Prostate gland (tissue), 2 donors: ENCODE measurements at places on chromosomes 16 and 17.

DNA sequence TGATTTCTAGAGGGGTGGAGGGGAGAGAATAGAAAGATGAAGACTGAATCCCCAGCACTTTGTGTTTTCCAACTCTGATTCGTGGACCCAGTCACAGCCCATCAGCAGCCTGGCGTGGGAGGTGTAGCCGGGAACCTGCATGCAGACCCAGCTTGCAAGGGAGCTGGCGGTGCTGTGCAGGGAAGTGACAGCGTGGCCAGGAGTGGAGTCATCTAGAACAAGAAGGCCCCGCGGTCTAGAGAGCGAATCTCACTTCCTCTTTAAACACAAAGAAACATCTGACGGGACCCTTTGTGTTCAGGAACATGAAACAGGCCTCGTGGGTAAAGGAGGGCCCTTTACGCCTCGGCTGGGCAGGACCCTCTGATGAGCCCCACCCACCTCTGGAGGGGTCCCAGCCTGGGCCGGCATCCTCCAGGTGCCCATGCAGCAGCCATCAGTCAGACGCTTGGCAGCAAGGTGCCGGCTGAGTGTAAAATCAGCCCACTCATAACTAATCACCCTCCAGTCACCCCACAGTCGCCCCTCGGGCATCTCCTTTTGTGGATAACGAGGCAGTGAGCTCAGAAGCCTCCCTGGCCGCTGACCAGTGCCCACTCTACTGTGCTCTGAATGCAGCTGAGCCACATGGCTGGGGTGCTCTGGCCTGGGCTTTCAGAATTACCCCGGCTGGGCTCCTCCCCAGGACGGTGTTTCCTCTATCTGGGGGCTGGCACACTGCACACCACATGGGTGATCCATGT, 4.4 kb downstream of the SNAI3 start:
- DNase-seq: no peak

- DNase-seq: no peak
Observed at GRCh38 chr17:70313086-70313852, 143.9 kb downstream of the KCNJ2 start.

DNA sequence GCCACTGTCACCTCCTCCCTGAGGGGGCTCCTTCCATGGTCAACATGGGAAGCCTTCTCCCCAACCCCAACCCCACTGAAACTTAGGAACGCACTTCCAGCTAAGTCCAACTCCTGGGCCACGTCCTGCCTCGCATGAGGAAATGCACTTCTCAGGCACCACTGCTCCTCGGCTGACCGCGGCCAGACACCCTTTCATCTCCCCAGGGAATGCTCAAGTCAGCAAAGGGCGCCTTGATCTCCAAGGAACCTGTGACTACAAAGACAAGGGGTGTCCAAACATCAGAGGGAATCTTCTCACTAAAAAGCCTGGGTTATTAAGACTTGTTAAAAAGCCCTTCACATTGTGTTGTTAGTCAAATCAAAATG, 124.9 kb upstream of the HSBP1 start:
- no peak for DNase-seq

- DNase-seq: no peak
Observed at GRCh38 chr16:3974751-3975150, 94.2 kb upstream of the CREBBP start.

DNA sequence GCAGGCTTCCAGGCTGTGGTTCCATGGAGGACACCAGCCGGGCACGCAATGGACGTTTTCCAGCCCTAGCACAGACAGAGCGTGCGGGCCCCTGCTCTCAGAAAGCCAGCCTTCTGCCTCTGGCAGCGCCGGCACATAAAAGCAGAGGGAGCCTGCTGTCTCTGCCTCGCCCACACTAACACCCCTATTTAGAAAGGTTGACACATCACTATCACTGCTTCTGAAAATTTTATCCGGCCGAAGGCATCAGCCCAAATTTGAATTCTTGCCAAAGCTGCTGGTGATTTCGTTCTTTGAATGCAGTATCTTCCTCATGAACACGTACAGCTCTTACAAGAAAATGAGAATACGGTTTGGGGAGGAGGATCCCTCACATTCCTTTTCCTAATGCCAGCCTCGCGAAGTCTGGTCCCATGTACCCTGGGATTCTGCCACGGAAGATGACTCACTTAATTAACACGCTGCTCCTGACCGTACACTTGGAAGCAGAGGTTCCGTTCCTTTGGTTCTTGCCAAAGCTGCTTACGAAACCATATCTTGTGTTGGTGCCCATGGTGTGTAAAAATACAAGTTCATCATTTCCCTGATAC, 1.3 kb upstream of the RAB11FIP3 start:
- peak; percentile 91 for DNase-seq

DNA sequence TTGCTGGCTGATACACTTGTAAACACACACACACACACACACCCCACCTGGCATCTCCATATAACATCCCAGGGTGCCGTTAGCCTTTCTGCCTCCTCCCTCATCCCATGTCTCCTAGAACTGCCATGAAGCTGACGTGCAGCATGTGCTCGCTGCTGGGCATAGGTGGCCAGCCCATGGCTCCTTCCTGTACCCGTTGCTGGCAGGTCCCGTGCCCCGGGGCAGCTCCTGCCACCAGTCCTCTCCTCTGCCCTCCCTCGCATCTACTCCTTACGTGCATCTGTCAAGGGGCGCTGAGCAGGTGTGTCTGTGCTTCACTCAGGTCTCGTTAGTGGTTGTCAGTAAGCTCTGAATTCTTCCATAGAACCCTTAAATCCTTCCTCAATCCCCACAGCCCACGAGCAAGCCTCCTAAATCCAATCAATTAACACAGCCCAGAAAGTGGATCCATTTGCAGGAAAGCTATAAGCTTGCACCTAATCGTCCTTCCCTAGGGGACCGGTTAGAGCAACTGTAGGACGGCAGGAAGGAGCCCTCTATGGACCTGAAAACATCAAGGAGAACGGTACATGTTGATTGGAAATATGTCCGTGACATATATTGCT, 218.1 kb upstream of the FOXF1 start:
- DNase-seq: no peak

GRCh38 chr16:88978608-88979346, 1.8 kb upstream of the CBFA2T3 start:
- DNase-seq: no peak

GRCh38 chr16:73052576-73052975, 4.6 kb upstream of the ZFHX3 start:
- DNase-seq: no peak

DNA sequence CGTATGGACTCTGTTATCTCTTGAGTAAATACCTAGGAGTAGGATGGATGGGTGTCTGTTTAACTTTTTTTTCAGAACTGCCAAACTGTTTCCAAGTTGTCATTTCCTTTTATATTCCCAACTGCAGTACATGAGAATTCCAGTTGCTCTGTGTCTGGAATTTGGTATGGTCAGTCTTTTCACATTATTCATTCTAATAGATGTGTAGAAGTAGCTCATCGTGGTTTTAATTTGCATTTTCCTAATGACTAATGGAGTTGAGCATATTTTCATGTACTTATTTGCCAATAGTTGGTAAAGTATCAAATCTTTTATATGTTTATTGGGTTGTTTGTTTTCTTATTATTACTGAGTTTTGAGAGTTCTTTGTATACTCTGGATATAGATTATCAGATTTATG, 27.0 kb downstream of the MRTFB start:
- DNase-seq: no peak

DNA sequence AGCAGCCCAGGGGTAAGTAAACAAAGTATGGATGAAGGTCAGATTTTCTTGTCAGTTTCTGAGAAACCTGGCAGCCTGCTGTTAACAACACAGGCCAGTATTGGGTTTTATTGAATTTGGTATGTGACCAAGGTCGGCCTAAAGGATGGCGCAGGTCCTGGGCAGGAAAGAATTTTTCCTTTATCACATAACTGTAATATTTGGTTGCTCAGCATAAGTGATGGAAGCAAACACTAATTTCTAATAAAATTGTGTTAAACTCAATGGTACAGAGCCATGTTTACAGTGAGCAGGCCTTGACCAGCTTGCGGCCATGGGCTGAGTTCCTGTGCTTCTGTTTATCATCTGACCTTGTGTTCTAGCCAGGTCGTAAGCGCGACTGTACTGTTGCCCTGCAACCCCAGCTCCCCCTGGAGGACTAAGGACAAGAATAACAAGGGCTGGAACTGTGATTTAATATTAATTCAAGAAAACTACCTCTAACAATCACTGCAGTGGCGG, 10.5 kb downstream of the POLDIP2 start:
- no peak for DNase-seq

- peak; percentile 46 for DNase-seq
Observed at GRCh38 chr16:46762583-46762982, 14.4 kb upstream of the MYLK3 start.

DNA sequence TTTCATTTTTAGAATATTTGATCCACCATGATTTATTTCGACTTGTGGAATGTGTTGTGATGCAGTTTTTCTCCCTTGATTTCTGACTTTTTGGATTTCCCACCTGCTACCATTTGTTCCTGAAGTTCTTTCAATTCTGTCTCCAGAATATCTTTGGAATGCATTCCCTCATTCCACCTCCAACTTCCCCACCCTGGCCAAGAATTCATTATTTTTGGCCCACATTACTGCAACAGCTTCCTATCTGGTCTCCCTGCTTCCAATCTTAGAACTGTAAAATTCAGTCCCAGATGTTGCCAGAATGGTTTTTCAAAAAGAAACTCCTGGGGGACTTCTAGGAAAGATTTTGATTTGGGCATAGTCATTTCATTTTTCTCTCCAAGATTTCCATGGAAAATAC, 182.3 kb upstream of the HS3ST4 start:
- no peak for DNase-seq

GRCh38 chr16:86345516-86345915, 164.8 kb upstream of the FOXF1 start:
- no peak for DNase-seq

DNA sequence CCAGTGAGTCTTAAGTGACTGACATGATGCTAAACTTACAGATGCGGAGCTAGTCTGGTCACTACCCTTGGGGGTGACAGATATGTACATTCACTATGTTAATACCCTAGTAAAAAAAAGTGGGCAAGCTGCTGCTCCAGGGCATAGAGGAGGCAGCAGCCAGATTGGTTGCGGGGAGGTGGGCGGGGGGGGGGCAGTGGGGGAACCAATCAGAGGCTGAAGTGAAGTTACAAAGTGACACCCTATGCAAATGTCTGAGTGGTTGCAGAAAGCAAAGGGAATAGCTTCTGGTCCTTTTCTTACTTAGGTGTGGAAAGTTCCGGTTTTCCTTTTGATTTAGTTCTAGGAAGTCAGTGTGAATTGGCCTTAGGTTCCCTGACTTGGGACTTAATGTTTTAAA, 12.1 kb downstream of the NDEL1 start:
- no peak for DNase-seq

GRCh38 chr17:13087802-13088201, 70.0 kb upstream of the ELAC2 start:
- DNase-seq: no peak
